ENCODE measurements at places on chromosomes 5 and 9.

GRCh38 chr9:97895695-97896332, 26.5 kb downstream of the TRMO start:
- no peak for DNase-seq

DNA sequence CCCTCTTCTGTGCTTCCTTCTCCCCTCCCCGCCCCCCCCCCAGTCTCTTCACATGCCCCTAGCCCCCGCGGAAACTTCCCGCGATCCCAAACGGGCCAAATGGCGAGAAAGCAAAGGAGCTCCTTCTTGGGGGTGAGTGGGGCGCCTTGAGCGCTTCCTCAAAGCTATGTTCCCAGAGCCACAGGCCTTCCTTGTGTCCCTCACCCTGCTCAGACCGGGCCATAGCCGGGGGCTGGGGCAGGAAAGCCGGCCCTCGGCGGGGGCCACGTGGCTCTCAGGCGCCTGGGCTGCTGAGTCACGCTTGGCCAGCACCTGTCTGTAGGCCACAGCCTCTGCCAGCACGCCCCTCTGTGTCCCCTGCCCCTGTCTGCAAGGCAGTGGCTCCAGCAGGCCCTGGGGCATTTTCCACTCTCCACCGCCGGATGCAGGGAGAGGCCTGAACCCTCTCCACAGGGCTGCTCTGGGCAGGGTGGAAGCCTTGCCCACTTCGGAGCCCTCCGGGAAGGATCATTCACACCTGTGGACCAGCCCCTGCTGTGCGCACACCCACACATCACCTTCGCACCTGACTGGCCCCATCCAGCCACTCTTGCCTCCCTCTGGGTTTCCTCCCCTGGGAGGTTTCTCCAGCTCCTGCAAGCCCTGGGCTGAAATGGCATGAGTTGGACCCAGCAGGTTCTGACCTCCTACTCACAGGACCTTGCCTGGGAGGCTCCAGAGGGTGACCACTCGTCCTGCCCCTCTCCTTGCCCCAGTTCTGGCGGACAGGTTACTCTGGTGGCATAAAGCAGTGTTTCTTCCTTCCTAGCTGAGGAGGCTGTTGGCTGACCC, 1.2 kb upstream of the SQSTM1 start:
- peak; percentile 54 for DNase-seq

- DNase-seq, result peak; percentile 20
Observed at GRCh38 chr9:36486329-36486932, 86.3 kb upstream of the MELK start.

- DNase-seq, result no peak
Observed at GRCh38 chr5:130549884-130550561, 615.0 kb downstream of the HINT1 start.

DNA sequence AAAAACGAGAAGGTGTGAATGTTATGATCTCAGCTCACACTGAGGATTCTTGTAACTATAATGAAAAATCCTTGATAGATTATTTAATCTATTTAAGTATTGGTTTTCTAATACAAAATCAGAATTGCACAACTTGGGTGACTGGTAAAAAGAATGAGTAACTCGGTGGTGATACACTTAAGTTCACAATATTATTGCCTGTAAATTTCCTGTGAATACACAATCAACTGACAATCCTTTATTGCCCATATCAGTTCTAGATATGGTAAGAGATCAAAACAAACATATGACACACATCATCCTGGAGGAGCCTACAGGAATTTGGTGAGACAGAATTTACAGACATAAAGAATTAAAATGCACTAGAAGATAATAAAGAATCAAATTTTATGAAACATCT, 14.1 kb upstream of the LURAP1L start:
- no peak for DNase-seq

GRCh38 chr5:102670224-102670836, 84.8 kb upstream of the PAM start:
- DNase-seq, result no peak

GRCh38 chr5:88847420-88847819, 35.6 kb downstream of the MEF2C start:
- DNase-seq, result no peak

DNA sequence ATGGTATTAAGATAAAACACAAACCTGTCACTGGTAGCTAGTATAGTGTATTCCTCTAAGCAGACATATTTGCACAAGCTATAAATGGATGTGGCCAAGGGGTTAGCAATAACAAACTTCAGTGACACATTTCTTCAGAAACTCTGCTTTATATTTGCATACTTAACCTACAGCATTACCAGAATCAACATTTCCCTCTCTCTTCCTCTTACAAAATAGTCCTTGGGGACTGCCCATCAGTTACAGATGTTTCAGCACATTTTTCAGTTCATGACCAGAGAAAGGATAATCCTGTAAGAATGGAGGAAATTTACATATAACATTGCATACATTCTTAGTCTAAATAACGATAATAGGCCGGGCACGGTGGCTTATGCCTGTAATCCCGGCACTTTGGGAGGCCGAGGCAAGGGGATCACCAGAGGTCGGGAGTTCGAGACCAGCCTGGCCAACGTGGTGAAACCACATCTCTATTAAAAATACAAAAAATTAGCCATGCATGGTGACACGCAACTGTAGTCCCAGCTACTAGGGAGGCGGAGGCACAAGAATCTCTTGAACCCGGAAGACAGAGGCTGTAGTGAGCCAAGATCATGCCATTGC, 25.3 kb upstream of the SLC1A1 start:
- no peak for DNase-seq

DNA sequence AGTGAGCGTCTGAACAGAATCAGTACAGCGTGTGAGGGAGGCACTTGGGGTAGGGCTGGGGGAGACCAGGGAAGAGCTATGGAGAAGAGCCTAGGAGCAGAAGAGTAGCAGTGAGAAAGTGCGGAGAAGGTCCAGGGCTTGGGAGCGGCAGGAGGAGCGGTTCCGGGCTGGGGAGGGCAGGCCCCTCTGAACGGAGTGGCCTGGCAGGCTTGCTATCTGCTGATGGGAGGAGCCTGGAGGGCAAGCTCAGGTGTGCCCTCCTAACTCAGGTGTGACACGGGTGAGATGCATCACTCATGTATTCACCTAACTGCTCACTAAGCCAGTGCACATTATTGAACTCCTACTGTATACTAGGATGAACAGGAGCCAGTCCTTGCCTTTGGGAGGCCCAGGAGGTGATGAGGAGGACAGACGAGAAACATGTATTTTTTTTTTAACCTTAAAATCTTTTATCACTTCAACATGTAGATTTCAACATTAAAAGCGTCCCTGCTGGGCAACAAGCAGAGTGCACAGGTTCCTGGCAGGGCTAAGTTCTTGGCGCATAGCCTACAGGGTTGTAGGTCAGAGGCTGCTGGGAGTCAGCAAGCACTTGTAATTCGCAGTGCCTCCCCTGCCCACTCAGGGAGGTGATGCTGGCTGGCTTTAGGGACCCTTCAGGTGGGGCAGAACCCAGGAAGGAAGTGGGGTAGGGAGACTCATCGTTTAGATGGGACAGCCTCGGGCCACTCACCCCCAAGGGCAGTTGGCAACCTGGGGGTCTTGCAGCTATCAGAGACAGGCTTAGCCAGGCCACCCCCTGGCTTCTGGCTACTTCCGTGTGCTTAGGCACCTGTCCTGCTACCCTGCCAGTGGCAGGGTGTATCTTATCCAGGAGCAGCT, 55.5 kb downstream of the TMOD1 start:
- DNase-seq, result no peak

DNA sequence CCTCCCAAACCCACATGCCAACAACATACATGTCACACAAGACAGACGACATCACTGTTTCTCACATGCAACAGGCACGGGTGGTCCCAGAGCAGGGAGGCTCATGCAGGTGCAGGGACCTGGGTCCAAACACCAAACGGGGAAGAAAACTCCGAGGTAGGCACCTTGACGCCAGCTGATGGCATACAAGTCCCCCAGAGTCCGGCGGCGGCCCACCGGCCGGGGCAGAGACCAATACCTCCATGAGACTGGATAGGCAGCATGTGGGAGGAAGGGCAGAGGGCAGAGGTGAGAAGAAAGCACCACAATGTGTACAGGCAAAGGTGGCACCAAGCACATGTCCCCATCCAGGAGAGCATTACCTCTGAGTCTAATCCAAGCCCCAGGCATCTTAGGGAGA, 73.0 kb upstream of the UBTD2 start:
- no peak for DNase-seq

DNA sequence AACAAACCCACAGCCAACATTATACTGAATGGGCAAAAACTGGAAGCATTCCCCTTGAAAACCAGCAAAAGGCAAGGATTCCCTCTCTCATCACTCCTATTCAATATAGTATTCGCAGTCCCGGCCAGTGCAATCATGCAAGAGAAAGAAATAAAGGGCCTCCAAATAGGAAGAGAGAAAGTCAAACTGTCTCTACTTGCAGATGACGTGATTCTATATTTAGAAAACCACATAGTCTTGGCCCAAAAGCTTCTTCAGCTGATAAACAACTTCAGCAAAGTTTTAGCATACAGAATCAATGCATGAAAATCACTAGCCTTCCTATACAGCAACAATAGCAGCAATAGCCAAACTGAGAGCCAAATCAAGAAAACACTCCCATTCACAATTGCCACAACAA, 333.7 kb upstream of the EDIL3 start:
- DNase-seq, result no peak

GRCh38 chr9:105455836-105456475, 8.1 kb downstream of the FSD1L start:
- no peak for DNase-seq

GRCh38 chr5:72015103-72015548, 92.1 kb upstream of the MAP1B start:
- peak; percentile 4 for DNase-seq

DNA sequence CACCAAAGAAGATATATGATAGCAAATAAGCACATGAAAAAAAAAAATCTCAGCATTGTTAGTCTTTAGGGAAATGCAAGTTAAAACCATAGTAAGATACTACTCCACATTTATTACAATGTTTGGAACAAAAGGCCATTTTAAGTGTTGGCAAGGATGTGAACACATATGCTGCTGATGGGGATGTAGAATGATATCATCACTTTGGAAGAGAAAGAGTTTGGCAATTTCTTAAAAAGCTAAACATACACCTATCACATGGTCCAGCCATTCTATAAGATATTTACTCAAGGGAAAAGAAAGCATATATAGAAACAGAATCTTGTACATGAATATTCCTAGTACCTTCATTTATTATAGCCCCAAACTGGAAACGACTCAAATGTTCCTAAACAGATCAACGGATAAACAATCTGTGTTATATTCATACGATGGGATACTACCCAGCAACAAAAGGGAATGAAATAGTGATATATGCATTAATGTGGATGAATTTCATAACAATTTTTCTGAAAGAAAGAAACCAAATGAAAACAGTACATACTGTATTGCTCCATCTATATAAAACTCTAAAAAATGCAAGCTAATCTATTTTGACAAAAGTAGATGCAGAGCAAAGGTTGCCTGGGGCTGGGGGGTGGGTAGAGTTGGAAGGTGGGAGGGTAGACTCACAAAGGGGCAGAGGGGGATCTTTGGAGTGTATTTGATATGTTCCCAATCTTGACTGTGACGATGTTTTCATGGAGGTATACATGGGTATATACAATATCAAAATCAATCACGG, 45.7 kb upstream of the SMAD5 start:
- no peak for DNase-seq

- DNase-seq, result no peak
Observed at GRCh38 chr5:41682641-41683040, 172.2 kb upstream of the PLCXD3 start.

DNA sequence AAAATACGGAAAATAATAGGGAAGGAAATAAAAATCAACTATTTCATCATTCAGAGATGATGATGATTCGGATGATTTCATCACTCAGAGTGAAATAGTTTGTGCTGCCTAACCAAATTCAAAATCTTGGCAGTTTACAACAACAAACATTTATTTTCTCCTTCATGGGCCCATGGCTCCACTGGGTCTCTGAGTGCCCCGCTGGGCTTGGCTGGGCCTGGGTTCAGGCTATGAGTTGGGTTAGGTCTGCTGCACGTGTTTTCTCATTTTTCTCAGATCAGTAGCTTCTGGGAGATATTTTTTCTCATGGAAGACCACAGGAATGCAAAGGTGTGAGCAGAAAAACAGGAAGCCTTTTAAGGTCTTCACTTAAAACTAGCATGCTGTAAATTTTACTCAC, 24.0 kb upstream of the F2RL1 start:
- no peak for DNase-seq

DNA sequence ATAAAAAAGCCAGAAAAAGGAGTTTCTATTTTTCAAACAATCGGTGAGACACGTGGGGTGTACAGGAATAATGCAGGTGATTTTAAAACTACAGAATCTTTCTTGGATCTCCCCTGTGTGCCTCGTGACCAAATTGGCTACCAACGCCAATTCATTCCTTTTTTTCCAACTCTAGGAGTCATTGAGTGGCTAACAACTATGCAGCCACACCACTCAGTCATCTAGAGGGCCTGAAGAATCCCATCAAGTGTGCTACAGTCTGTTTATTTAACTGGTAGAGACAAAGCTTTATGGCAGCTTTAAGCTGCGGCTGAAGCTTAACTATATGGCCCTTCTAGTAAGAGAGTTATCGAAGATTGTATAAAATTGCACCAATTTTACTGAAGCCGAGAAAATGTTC, 113.1 kb upstream of the NIPBL start:
- DNase-seq, result no peak

- DNase-seq, result no peak
Observed at GRCh38 chr5:36459176-36460135, 146.9 kb upstream of the SLC1A3 start.

- DNase-seq, result no peak
Observed at GRCh38 chr9:110011628-110012320, 196.2 kb downstream of the C9orf152 start.

GRCh38 chr5:139148986-139149385, 49.2 kb downstream of the SIL1 start:
- no peak for DNase-seq

DNA sequence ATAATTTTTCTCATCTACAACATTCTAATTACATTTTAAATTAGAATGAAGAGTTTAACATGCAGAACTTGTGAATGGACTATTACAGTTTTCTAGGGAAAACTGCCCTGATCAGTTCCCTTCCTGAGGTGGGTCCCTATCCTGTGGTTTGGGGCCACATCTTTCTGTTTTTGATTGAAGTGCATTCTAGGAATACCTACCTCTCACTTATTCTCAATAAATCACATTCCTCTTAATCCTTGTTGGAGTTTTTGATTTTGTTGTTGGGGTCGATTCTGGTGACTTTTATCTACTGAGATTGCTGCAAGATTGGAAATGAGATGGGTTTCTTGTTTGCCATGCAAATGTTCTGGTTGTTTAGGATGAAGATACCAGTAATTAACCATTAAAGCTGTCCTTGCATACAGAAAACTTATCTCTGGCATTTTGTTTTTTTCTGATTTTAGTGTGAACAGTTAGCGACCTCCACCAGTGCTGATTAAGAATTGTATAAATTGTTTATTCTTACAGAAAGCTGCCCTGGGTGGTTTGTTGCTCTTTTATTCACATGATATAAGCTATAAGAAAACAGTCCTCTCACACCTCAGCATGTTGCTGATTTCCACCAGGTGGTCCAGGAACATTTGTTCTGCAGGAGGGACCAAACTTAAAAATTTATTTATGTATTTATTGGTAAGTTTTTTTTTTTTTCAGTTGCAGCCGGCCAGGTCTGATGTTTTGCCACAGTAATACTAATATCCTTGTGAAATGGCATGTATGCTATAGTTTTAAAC, 269.9 kb downstream of the FANCC start:
- no peak for DNase-seq

- no peak for DNase-seq
Observed at GRCh38 chr5:154967421-154968024, 26.6 kb downstream of the MRPL22 start.

- no peak for DNase-seq
Observed at GRCh38 chr5:157212307-157212706, 31.7 kb downstream of the ITK start.

All from activated naive CD4-positive, alpha-beta T cell treated with Interleukin-2 at 50 U/mL for 16 hours (primary cell).